ENCODE measurements at places on chromosomes 6 and 20.

- DNase-seq, result no peak
Measured at GRCh38 chr6:122953766-122954165, 42.3 kb upstream of the CLVS2 start.

- DNase-seq, result no peak
Measured at GRCh38 chr6:116672306-116672705, 3.7 kb upstream of the ZUP1 start.

GRCh38 chr6:119902681-119903080 lies 553.1 kb upstream of the MAN1A1 start:
- no peak for DNase-seq

GRCh38 chr20:64036346-64037198 lies 590 bp downstream of the C20orf204 start:
- DNase-seq, result no peak

DNA sequence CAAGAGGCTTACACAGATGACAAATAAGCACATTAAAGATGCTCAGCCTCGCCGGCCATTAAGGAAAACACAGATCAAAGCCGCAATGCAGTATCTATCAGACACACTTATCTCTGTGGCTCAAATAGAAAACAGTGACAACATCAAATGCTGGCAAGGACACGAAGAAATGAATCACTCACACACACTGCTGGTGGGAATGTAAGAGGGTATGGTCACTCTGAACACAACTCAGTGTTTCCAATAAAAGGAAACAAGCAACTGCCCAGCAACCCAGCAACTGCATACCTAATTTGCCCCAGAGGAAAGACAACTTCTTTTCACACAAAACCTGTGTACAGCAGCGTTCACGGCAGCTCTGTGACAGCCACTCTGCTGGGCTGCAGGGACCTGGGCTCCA lies 155.8 kb downstream of the WDR27 start:
- no peak for DNase-seq

GRCh38 chr20:7078804-7079203 lies 311.3 kb downstream of the BMP2 start:
- DNase-seq, result no peak

- no peak for DNase-seq
Measured at GRCh38 chr20:62475027-62475771, 596 bp downstream of the GATA5 start.

GRCh38 chr6:4973982-4974745 lies 29.7 kb downstream of the RPP40 start:
- peak; percentile 36 for DNase-seq

DNA sequence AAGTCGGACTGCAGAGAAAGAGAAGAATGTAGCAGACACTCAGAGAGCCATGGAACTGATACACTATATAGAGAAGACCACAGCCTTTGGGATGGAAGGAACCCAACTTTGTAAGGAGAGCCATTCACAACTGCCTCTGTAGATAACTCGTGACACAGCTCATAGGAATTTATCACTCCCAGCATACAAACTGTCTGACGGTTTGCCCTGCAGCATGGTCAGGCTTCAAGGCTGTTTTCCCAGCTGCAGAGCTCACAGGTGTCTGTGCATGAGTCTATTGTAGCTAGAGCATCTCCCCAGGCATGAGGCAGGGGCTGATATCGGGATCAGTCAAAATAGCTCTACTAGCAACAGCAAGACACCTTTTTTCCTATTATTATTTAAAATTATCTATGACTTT lies 130.5 kb upstream of the DTNBP1 start:
- DNase-seq, result no peak

DNA sequence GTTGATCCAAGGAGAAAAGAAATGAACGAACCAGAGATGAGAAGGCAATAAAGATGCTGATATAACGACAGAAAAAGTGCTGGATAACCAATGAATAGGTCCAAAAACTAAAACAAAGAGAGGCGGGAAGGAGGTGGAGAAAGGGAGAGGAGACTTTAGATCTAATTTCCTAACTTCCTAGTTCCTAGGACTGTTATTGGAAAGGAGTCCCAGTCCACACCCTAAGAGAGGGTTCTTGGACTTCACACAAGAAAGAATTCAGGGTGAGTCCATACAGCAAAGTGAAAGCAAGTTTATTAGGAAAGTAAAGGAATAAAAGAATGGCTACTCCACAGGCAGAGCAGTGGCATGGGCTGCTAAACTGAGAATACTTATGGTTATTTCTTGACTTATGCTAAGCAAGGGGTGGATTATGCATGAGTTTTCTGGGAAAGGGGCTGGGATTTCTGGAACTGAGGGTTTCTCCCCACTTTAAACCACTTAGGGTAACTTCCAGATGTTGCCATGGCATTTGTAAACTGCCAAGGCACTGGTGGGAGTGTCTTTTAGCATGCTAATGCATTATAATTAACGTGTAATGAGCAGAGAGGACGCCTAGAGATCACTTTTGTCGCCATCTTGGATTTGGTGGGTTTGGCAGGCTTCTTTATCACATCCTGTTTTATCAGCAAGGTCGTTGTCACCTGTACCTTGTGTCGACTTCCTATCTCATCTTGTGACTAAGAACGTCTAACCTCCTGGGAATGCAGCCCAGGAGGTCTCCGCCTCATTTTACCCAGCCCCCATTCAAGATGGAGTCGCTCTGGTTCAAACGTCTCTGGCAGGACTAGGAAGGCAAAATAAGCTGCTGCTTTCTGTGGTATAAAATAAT lies 60.9 kb upstream of the RBM24 start:
- DNase-seq, result no peak

DNA sequence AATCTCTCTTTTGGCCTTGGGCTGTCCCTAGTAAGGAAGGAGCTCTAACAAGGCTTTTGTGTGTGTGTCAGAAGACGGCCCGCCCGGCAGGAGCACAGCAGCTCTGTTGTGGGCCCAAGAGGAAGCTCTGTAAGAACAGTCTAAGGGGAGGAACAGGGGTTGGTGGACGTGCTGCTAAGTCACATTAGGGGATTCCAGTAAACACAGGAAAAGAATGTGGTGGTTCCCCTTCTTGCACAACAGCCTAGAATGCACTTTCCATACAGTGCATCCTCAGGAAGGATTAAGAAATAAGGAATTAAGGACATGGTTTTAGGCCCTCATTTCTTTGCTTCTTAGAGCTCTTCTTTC lies 114.5 kb downstream of the RNF144B start:
- peak; percentile 24 for DNase-seq

DNA sequence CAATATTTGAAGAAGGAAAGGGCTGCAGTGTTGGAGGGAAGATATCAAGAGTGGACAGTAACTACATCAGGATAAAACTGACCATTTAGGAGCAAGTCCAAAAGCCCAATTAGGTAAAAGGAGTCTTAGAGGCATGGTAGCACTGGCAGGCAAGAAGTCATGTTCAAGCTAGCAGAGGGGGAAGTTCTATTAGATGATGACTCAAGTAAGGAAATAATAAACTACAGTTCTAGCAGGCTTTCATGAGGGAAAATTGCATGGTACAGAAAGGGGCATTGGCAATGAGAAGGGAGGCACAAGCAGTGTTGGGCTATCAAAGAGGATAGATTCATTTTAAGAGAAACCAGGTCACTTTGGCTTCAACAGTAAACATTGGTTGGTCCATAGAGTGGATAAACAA lies 156.1 kb upstream of the PTPRK start:
- no peak for DNase-seq

GRCh38 chr6:64256483-64256882 lies 620.9 kb downstream of the PHF3 start:
- no peak for DNase-seq

DNA sequence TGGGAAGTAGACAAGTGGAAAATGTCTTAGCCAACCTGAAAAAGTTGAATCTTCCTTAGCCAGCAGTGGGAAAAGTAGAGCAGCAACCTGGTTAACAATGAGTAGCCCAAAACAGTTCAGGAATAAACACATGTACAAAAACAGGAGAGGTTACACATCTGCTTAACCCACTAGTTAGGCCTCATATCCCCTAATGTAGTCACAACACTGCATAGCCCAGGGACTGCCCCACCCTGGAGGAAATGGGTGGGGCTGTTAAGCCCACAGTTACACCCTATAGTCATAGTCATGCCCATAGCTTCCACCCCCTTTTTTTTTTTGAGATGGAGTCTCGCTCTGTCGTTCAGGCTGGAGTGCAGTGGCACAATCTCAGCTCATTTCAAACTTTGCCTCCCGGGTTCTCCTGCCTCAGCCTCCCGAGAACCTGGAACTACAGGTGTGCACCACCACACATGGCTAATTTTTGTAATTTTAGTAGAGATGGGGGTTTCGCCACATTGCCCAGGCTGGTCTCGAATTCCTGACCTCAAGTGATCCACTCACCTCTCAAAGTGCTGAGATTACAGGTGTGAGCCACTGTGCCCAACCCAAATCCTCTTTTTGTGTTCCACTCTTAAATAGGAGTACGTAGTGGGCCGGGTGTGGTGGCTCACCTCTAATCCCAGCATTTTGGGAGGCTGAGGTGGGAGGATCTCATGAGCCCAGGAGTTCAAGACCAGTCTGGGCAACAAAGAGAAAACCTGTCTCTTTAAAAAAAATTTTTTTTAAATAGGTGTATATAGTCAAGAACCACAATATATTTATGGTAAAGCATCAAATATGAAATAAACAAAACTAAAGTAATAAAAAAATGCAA lies 24.5 kb downstream of the ILRUN start:
- DNase-seq, result peak; percentile 41

- no peak for DNase-seq
Measured at GRCh38 chr6:99111590-99111989, 163.8 kb upstream of the FBXL4 start.

DNA sequence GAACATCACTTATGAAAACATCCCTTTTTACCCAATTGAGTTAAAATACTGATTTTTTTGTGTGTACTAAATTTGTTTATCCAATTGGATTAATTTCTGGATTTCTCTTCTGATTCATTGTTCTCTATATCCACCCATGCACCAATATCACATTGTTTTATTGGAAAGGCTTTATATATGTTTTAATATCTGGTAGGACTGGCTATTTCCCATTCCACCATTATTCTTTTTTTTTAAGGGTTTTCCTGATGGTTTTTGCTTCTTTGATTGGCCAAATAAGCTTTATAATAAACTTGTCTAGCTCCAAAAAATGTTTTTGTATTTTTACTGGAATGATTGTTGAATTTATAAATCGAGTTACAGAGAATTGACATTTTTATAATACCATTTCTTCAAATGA lies 59.4 kb upstream of the DOK5 start:
- no peak for DNase-seq

DNA sequence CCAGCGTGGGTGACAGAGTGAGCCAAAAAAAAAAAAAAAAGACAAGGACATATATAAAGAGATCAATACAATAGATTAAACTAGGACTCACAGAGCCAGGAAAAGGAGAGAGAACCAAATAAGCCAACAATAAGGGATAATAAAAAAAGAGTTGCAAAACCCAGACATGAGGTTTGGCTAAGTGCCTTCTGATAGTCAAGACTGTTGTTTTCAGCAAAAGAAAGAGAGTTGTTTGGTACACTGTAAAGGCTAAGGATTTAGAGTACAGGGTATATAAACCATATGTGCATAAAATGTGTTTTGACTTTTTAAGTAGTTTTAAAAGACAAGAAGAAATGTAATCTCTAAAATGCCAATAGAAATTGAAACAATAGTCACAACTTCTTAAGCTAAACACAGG lies 42.8 kb downstream of the RPF2 start:
- no peak for DNase-seq

GRCh38 chr20:52889225-52889624 lies 82.9 kb upstream of the TSHZ2 start:
- no peak for DNase-seq

DNA sequence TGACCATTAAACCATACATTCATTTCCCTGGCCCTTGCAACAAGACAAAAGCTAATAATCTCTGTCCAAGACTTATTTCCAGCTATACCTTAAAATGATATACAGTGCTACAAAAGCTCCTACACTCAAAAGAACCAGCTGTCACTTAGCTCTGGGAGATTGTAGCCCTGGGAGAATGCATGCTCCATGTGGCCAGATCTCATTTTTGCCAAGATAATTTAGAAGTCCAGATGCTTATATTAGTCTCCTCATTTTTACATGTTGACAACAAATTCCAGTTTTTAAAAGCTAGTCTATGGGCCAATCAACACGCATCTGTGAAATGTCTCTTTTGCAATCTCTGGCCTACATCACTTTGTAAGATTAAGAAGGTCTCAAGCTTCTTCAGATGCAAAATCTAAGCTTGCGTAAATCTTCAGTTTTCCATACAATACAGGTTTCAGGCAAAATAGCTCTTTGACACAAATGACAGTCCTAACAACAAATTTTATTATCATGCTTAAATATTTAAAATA lies 27.1 kb downstream of the TASP1 start:
- DNase-seq, result no peak

GRCh38 chr6:158570681-158570962 lies 10.7 kb downstream of the TMEM181 start:
- no peak for DNase-seq

DNA sequence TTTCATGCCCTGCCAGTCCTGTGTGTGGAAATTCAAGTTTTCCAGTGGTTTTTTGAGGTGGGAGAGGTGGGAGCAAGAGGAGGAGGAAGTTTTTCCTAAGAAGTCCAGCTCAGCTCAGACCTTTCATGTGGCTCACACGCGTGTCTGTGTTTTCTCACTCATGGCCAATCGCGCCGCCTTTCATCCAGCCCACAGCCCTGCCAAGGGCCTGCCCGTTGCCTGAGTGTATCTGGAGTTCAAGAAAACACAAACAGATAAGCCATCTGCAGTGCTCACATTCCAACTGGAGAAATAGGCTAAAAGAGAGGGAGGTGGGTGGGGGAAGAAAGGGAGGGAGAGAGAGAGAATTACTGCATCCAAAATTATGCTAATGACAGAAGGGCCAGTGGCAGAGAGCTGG lies 12.6 kb upstream of the MPC1 start:
- no peak for DNase-seq

DNA sequence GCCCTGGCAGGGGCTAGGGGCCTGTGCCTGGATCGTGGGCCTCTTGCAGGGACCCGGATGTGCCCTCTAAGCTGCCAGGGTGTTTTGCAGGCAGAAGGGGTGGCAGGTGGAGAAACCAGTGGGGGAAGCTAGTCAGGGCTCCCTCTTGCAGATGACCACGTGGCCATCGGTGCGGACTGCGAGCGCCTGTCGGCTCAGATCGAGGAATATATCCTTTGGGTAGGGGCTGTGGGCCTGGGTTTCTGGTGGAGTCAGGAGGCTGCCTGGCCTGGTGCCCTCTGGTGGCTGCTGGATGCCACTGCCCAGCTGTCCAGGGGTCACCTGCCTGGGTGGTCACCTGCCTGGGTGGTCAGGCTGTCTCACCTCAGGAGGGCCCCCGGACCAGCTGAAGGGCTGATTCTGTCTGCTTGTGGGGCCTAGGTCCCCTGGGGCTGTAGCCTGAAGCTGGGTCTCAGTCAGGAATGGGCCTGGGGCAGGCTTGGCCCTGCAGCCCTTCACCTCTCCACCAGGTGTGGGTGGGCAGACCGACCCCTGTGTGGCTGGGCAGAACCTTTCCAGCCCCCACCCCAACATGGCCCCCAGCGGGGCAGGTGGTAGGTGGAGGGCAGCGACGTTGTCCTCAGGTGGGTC lies 6.7 kb downstream of the TCEA2 start:
- DNase-seq, result peak; percentile 68

GRCh38 chr20:49684335-49684997 lies 29.2 kb downstream of the B4GALT5 start:
- DNase-seq, result no peak
